ENCODE measurements at places on chromosomes 2 and 18.

DNA sequence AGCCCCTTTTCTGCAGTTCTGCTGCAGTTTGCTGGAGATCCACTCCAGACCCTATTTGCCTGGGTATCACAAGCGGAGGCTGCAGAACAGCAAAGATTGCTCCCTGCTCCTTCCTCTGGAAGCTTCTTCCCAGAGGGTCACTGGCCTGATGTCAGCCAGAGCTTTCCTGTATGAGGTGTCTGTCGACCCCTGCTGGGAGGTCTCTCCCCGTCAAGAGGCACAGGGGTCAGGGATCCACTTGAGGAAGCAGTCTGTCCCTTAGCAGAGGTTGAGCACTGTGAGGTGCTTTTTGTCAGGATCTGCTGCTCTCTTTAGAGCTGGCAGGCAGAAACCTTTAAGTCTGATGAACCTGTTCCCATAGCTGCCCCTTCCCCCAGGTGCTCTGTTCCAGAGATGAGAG is 42.0 kb upstream of the MYL1 start:
- DNase-seq: no peak

DNA sequence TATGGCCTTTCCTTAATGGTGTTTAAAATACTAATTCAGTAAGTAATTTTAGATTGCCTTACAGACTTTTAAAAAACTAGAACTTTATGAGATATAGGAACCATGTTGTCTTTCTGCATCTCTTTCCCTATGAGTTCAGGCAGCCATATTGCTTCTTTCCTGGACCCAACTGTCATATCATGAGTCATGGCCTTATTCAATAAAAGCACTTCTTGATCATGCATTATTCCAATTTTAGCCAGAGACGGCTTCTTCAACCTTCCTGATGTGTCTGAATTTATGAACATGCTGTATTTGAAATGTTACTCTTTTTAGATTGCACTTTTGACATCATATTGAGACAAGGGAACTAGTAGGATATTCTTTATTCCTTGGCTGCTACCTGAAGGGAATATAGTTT is 65.4 kb upstream of the MAP3K20 start:
- no peak for DNase-seq

- no peak for DNase-seq
These were observed 29.3 kb downstream of the UBE2F start for GRCh38 chr2:237996021-237996593.

DNA sequence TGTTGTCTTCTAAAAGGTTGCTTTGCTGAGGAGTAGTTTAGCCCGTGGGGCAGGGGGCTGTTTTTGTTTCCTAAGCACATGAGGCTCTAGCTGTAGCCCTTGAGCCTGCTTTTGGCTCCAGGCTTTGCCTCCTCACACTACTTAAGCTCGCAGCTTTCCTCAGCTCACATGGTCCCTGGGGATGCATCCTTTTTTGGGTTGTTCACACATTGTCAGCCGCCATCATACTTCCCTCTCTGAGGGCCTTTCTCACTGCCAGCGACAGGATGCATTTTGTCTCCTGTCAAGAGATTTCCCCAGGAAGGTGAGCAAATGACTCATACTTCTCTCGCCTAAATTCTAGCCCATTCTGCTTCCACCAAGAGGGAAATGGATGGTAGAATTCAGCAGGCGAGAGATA is 279.5 kb upstream of the PKDCC start:
- no peak for DNase-seq

DNA sequence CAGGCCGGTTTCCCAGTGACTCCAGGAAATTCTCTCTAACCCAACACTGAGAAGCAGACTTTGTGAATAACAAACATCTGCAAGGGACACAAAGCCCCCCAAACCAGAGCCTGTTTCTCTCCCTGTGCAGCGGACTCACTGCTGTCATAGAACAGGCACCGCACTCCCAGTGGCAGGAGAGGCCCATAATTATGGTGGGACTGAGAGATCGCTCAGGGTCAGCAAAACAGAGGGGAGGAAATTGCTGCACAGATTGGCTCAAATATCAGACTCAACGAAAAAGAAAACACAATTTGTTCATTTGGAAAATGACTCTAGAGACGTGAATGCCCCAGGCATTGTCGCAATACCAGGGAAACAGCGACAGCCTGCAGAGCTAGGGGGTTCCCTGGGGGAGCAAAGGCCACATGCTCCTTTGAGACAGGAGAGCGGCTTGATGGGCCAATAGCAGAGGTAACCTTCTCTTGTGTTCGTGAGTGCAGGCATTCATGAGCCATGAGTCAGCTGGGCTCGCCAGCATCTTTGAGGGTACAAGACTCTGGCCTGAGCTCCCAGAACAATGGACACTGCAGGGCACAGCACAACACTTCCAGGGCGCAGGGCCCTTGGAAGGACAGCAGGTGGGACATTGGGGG is 143.3 kb upstream of the KLHL29 start:
- no peak for DNase-seq

GRCh38 chr18:74356959-74357358 is 41.3 kb downstream of the C18orf63 start:
- DNase-seq: no peak

DNA sequence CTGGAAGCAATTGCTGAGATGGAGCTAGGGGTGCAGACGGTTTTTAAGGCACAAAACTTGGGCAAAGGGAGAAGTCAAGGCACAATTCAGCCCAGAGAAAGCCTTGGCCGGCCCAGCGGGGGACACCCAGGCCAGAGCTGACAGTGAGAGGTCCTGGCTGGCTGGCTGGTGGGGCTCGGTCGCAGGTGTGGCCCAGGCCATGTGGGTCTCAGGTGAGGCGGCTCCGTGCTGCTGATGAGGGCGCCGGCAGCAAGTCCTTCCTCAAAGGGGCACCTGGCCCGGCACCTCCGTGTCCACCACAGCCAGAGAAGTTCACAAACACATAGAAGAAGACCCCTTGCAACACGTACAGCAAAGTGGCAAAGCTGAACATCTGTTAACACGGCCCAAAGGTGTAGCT is 54.2 kb upstream of the LDLRAD4 start:
- DNase-seq: no peak

GRCh38 chr2:191950132-191950874 is 103.4 kb upstream of the CAVIN2 start:
- no peak for DNase-seq

DNA sequence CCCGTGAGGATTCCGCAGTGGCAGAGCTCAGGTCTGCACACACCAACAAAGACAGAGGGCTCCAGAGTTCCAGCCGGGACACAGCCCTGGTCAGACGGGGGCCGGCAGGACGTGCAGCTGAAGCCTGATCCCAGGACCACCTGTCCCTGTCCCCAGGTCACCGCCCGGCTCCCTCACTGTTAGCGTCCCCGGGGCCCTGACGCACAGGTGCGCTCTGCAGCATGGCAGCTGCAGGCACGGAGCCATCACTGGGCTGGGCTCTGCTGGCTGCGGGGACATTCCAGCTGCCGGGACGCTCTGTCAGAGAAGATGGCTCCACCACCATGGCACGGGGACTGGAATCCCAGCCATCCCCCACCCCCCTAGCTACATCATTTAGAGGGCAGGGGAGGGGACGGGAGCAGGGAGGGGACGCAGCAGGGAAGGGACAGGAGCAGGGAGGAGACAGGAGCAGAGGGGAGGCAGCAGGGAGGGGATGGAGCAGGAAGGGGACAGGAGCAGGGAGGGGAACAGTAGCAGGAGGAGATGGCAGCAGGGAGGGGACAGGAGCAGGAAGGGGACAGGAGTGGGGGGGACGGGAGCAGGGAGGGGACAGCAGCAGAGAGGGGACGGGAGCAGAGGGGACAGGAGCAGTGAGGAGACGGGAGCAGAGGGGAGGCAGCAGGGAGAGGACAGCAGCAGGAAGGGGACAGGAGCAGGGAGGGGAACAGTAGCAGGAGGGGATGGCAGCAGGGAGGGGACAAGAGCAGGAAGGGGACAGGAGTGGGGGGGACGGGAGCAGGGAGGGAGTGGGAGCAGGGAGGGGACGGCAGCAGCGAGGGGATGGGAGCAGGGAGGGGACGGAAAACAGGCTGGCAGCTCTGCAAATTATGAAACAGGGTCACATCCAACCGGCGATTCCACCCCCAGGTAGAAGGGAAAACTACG is 39.8 kb downstream of the SLC66A2 start:
- no peak for DNase-seq
